Caco-2 (cell line): ENCODE measurements at places on chromosomes 6 and 20.
A peak's percentile ranks its signal among the peaks of the same experiment; 100 is the strongest.

DNA sequence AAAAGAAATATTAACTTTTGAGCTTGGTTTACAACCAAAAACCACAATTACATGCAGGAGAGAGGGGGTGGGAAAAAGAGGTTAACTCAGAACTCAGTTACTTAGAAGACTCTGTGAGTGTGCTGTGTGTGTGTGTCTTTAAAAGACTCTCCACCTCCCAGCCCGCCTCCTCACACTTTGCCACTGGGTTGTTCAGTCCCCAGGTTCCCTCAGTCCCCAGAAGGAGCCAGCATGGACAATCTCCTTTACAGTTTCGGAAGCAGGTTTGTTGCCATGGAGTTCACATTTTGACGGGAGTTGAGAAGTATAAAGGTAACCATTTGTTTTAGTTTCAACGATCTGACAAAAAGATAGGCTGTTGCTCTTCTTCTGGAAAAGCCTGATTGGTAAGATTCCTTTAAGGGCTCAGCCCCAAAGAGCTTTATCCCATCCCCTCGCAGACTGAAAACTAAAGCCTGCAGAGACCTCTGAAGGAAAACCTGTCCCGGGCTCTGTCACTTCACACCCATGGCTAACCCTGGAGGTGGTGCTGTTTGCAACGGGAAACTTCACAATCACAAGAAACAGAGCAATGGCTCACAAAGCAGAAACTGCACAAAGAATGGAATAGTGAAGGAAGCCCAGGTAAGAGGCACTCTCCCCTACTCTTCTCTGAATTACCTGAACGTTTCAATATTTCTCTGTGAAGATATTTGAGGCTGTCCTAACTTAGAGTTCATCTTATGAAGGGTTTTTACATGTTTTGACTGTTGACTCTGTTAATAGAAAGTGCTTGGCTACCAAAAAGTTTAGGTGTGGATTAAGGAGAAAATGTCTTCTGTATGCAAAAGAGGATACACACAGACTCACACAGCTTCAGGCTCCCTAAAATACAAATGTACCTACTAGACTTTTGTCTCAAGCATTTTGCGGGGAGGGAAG lies at the start of gene SPTLC3:
Gene SPTLC3, plus strand, starts transcription at position 212 of the 921 bp plus-strand sequence. Its CDS starts 296 bp downstream, at position 508.
- peak; percentile 80 for DNase-seq

DNA sequence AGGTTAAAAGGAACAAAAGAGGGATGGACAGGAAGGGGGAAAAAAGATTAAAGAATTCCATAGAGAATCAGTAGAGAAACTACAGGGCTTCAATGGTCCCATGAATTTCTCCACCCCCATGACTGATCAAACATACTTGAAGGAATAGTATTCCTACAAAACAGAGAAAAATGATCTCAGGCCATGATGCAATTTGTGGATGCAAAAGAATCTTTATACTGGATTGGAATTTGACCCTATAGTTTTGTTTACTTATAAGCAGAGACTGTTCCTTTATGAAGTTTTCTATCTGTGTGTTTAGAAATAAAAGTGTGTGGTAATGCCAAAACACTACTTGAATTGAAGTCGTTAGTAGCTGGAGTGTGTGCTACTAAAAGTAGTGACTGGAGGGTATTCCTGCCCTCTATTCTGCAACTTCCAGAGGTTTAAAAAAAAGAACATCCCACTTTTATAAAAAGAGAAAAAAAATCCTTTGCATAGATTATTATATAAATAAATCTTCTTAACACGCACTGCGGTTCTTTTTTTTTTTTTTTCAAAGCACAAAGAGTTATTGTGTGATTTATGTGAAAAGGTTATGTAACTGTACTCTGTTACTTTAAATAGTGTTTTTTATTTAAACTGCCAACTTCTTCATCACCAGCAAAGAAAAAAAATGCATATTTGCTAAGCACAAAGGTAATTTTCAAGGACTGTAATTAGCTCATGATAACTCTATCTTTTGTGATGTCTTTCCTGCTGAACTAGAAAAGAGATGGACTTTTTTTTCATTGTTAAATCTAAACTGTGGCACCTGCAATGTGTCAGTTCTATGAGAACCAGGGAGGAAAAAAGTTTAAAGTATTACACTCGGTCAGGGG lies 214.5 kb upstream of the CITED2 start:
- DNase-seq: peak; percentile 43

DNA sequence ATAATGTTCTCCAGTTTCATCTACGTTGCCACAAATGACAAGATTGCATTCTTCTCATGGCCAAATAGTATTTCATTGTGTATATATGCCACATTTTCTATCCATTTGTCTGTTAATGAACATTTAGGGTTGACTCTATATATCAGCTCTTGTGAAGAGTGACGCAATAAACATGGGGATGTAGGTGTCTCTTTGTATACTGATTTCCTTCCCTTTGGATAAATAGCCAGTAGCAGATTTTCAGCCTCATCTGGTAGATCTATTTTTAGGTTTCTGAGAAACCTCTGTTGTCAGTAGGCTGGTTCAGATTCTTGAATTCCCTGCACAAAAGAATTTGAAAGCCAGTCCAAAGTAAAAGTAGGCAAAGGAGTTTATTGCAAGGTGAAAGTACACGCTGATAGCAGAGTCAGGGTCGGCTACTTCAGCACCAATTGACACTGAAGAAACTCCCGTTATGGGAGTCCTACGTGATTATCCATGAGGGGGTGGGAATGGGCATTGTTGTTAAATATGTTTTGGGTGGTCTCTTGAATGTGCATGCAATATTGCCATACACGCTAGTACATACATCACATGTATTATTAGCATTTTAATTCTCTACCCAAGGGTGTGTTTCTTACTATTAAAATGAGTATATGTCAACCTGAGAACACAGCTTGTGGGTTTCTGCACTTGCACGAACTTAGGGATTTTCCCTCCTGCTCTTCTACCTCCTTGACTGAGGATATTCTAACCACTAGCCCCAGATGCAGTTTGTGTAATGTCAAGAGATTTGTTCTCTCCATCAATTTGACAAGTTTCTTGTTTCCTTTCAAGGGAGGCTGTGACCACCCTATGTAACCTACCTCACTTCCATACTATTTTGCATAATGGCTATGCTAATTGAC lies 14.4 kb upstream of the SLC17A2 start:
- DNase-seq: no peak

- DNase-seq: no peak
Measured at GRCh38 chr6:27662769-27663168, 189.9 kb upstream of the ZNF184 start.

GRCh38 chr20:36435592-36436541 lies 105.5 kb upstream of the MYL9 start:
- peak; percentile 96 for DNase-seq
